Naive B cell (primary cell): ENCODE measurements at places on chromosomes 2 and 18. TPM values are rescaled to one million over a fixed set of nuclear protein-coding genes. Genes with fewer than 3 reads are reported as not detected.

- H3K4me3 ChIP-seq: no peak overlapping the region
- H3K27me3 ChIP-seq: no peaks in the 10 kb centered on the region
- DNase-seq: no peak
- peak overlapping the region; percentile 46 for H3K27ac ChIP-seq
- H3K4me1 ChIP-seq: peaks cover 16% of the 10 kb centered on the region
- H3K36me3 ChIP-seq: no peaks in the 10 kb centered on the region
These were observed 24.0 kb downstream of the R3HDM1 start for GRCh38 chr2:135555311-135555710.

DNA sequence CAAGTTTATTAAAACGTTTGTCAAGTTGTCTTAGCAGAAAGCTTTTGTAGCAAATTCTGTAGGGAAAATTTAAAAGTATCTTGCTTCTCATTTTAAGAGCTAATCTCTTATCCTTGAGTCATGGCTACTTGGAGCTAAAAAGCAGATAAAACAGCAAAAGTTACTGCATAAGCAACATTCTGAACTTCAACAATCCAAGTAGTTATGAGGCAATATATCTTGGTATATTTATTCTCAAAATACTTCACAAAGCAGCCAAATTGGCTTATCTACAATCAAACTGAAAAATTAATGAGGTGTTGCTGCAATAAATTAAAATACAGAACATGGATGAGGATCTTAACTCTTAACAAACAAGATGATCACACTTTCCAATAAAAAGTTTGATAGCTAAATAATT, 306.5 kb downstream of the PIEZO2 start:
- H3K4me1 ChIP-seq: no peaks in the 10 kb centered on the region
- no peak for DNase-seq
- H3K27me3 ChIP-seq: peaks cover 7% of the 10 kb centered on the region
- H3K4me3 ChIP-seq: no peak overlapping the region

C2orf80 gene
- not detected for polyA plus RNA-seq

- no peak overlapping the region for H3K27ac ChIP-seq
- no peak for DNase-seq
- no peaks in the 10 kb centered on the region for H3K27me3 ChIP-seq
- no peak overlapping the region for H3K4me3 ChIP-seq
- peaks cover 51% of the 10 kb centered on the region for H3K36me3 ChIP-seq
These were observed 30.5 kb downstream of the PDK1 start for GRCh38 chr2:172586245-172586891.

GRCh38 chr2:84077496-84077895, 381.6 kb downstream of the SUCLG1 start:
- H3K27ac ChIP-seq: no peak overlapping the region
- H3K27me3 ChIP-seq: no peaks in the 10 kb centered on the region
- H3K4me3 ChIP-seq: no peak overlapping the region
